ENCODE measurements at places on chromosomes 4 and X.
A peak's percentile ranks its signal among the peaks of the same experiment; 100 is the strongest.

GRCh38 chr4:122584519-122584918 lies 36.3 kb downstream of the IL21 start:
- DNase-seq: no peak

DNA sequence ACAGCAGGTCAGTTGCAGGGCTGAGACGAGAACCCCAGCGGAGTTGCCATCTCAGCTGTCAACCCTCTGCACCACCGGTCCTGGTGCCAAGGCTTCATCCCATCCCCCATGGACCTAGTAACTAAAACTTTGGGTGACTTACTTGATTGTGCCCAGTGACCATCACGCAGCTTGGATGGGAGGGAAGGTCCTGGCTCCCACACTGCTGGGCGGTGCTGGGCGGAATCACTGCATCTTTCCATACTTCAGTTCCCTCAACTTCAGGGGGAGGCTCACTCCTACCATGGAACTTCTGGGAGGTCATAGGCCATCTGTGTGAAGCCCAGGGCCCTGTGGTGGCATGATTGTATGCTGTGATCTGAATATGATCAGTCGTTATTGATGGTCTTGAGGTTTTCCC lies 26.2 kb upstream of the JAKMIP1 start:
- no peak for DNase-seq

DNA sequence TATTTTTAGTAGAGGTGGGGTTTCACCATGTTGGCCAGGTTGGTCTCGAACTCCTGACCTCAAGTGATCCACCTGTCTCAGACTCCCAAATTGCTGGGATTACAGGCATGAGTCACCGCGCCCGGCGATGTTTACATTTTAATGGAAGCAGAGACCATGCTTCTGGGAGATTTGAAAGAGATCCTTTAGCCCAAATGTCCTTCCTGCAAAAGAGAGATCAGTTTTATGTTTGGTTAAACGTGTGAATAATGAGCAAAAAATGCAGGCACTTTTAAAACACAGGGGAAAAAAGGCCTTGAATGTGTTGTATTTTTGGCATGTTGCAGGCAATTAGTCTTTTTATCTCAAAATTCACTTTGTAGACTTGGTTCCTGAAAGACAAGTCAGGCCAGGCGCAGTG lies 95.8 kb upstream of the ELOVL6 start:
- DNase-seq: no peak

- peak; percentile 93 for DNase-seq
Measured at GRCh38 chrX:318068-318738, 393 bp downstream of the GTPBP6 start.

DNA sequence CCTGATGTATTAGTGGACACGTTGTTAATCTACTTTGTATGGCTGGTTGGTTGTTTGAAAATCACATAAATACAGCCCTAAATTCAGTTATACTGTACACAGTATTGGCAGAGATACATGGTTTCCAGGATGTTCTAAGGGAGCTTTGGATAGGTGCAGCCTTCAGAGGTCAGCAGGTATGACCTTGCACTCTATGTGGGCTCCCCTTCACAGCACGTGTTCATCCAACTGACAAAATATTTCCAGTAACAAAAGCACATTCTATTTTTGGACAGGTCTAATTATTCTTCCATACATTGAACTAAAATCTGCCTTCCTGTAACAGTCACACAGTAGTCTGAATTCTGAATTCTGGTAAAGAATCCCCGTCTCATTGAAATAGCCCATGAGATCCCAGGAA lies 92.8 kb upstream of the RAPGEF2 start:
- no peak for DNase-seq

DNA sequence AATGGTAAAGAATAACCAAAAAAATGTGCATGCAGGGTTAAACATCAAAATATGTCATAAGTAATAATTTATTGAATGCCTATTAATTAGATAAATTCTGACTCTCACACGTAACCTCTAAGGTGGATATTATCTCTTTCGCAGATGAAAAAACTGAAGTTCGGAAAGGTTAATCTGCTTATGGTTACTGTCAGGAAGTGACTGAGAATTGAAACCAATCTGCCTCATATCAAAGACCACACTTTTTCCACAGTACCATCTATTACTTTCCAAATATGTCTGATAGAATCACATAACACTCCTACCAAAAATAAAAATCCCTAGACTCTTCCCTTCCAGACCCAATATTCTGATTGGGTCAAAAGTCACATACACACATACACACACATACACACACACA lies 6.2 kb downstream of the CHIC2 start:
- DNase-seq: no peak

DNA sequence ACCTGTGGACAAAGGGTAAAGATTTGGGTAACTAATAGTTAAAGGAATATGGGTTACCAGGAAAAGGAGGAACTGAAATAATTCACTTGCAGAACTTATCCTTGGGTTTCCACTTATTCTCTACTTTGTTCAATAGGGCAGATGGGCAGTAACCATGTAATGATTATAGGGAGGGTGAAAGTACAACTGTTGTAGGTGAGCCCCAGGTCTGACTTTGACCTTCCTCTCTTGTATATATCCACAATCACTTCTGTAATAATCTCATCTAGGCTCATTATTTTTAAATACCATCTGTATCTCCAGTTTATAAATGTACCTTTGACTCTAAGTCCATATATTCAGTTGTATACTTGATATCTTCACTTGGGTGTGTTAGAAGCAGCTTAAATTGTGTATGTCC lies 32.1 kb downstream of the CXXC4 start:
- DNase-seq: no peak

DNA sequence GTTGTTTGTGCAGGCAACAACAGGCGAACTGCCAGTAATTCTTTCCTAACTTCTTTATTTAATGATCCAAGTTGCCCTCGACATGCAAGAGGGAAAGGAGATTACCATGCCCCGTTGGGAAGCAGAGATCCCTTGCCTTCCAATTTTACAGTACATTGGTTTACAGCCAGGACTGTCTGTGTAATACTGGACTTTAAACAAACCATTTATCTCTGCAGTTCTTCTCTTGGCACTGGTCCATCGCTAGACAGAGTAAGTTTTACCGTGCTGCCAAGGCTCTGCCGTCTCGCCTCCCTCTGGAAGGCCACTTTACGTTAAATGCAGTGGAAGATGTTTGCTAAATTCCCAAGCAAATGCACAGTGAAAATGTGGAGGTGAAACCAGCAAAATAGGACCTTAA lies 660.3 kb upstream of the PRKX start:
- DNase-seq: no peak

- DNase-seq: no peak
Measured at GRCh38 chr4:180641495-180641894, 1601.7 kb upstream of the TENM3 start.

GRCh38 chr4:185597532-185598188 lies 62.4 kb upstream of the PDLIM3 start:
- DNase-seq: peak; percentile 32

- DNase-seq: no peak
Measured at GRCh38 chrX:154025230-154025629, 5.5 kb upstream of the IRAK1 start.

DNA sequence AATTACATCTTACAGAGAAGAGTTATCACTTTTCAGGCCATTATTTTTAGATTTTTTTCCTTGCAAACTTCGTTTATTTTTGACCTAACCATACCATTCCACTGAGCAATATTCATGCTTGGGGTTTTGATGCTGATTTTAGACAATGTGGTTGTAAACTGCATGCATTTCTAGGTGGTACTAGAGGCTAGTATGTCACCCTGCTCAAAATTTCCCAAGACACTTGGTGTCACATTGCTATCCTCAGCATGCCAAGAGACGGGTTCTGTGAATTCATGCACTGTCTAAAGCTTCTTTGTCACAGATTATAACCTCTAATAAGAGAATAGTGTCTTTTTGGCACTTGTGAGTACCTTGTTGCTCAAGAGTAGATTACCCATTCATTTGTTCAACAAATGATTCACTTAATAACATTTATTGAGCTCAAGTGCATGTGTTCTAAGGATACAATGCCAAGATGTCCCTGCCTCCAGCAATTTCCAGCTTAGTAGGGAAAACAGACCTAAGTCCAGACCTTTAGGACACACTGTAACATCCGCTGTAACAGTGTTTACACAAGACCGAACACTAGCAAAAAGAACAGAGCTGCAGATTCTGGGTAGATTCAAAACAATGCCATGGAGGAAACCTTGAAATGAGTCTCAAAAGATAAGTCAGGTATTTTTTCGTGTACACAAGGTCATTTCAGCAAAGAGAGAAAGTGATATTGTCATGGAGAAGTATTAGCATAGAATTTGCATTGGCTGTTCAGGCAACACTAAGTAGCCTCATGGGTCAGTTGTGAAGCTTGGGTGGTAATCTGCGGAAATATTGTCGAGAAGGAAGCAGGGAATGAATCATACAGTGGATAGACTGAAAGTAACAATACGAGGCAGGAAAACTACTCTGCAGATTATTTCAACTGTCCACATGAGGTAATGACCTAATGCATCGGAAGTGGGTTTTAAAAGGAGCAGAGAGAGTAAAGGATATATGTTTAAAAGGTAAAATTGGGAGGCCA lies 515.1 kb upstream of the ZFP42 start:
- DNase-seq: no peak

DNA sequence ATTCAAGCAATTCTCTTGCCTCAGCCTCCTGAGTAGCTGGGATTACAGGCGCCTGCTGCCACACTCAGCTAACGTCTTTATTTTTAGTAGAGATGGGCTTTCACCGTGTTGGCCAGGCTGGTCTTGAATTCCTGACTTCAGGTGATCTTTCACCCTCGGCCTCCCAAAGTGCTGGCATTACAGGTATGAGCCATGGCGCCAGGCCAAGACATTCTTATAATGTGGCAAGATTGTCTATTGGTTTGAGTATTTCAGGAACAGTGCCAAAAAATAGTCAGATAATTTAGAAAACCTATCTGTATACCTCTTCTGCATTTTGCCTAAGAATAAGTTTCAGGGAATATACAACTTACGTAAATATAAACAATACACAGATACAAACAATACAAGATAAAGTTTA lies 136.8 kb downstream of the TMA16 start:
- no peak for DNase-seq

DNA sequence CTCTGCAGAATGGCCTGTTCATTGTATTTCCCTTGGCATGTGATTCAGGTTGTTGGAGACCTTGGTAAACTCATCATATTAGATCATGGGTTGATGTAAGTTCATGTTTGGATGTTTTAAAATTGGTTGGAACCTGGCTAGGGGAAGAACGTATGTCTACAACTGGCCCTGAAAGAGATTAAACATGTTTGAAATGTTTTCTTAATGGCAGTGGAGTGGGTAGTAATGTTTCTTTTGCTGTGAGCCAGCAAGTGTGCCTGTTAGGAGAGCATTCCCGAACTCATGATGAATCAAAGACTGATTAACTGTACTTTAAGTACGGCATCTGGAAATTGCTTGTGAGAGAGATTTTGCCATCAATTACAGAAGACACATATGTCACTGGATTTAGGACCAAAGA lies 44.5 kb upstream of the SLC4A4 start:
- DNase-seq: no peak

DNA sequence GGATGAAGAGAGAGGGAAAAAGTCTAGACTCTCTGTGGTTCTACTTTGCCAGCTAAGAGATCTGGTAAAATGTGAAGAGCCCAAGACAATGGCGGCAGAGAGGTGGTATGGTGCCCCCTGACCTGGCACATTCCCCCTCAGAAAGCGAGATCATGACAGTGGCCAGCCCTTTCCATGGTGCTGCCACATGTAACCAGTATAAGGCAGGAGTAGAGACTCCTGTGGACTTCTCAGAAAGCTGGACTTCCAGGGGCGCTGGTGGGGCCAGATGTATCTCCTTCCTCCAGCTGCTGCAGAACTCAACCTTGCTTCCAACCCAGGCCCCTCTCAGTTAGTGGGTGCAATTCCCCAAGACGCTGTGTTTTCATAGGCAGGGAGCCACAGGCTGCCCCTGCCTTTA lies 9.6 kb downstream of the CTAG1A start:
- DNase-seq: no peak

DNA sequence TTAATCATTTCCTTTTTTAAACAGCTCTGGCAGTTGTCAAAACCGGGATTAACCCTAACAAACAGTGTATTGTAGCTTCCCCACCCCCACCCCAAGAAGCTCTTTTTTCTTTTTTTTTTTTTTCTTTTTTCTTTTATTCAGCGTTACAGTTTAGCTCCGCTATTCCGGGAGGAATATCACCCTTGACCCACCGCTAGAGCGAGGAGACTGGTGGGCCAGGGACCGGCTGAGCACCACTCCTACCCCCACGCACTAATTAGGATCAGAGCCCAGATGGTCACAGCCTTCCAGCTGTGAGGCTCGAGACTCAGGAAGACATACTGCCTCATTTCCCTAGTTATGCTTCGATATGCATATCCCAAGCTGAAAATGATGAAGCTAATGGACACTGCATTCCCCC lies 2.0 kb downstream of the PARM1 start:
- no peak for DNase-seq

GRCh38 chr4:106806158-106806797 lies 229.8 kb downstream of the DKK2 start:
- DNase-seq: no peak

DNA sequence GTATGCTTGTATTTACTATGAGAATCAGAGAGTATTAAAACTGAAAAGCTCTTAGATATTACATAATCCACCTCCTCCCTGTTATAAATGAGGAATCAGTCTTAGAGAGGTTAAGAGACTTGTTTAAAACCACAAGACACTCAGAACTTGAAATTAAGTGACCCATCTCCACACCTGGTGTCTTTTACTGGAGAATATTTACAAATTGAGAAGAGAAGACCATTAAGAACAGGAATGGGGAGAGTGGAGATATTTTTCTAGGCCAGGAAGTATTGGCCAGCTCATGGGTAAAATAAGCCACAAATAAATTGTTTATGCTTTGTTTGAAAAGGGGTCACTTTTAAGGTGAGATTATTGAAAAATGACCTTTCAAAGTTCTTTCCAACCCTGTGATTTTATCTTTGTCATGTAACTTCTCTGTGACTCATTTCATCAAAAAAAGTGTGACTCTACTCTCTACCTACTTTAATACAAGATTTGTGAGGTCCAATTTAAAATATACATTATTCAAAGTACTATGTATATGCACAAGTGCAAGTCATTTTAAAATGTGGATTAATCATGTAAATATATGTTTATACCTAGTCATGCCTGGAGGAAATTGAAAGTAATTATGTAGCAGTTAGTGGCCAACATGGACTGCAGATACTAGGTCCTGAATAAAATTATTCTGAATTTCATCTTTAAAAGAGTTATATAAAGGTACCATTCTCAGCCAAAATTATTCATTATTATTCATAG lies 15.9 kb upstream of the COX7B2 start:
- DNase-seq: no peak

GRCh38 chr4:176034936-176035335 lies 30.7 kb upstream of the WDR17 start:
- DNase-seq: no peak
